Airway epithelial cell (primary cell): ENCODE measurements at places on chromosomes 12 and 14. TPM values are rescaled to one million over a fixed set of nuclear protein-coding genes. Genes with fewer than 3 reads are reported as not detected.

FLRT2 gene
- 21.6 and 41.2 TPM in 2 replicates for total RNA-seq

GUCY2C gene
- not detected in 2 replicates for total RNA-seq

CLEC12A gene
- total RNA-seq: not detected in 2 replicates

PDE3A gene
- total RNA-seq: 0.14 TPM in 2 replicates

C1S gene
- total RNA-seq: 1.6 and 2.1 TPM in 2 replicates

RPS6KL1 gene
- total RNA-seq: 1.6 and 1.8 TPM in 2 replicates
